ENCODE measurements at places on chromosomes 13 and 19. TPM values are rescaled to one million over a fixed set of nuclear protein-coding genes. Genes with fewer than 3 reads are reported as not detected.

DNA sequence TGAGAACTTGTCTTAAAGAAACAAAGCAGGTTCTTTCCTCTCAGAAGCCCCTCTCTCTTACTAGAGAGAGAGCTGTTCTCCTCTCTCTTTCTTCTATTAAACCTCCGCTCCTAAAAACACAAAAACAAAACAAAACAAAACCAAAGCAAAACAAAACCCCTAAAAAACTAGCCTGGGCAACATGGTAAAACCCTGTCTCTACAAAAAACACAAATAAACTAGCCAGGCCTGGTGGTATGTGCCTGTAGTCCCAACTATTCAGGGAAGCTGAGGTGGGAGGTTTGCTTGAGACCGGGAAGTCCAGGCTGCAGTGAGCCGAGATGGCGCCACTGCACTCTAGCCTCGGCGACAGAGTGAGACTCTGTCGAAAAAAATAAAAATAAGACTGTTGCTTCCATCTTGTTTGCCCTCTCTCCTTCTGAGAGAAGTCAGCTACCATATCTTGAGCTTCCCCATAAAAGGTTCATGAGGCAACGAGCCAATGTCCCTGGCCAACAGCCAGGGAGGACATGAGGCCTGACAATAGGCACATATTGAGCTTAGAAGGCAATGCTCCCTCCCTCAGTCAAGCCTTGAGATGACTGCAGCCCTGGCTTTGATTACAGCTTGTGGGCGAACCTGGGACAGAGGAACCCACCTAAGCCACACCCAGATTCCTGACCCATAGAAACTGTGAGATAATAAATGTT, 17.5 kb upstream of the FLT3 start:
- no peak for DNase-seq

- DNase-seq, result no peak
Measured at GRCh38 chr13:91664039-91664438, 265.6 kb downstream of the GPC5 start.

Gene IL4I1
- polyA plus RNA-seq, result not detected

DNA sequence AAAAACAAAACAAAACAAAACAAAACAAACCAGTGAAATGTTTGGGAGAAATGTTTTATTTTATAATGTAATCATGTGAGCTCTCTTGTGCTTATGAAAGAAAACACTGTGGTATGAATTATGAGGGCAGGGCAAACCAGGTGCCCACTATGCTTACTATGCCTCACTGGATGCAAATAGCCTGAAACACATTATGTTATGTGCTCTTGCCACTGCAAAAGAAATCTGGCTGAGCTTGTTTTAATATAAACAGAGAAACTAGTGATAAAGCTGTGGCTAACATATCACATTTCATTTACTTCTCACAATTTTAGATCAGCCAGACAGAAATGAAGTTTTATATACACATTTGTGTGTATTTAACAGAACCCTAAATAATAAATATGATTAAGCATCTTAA, 8.7 kb upstream of the NBEA start:
- no peak for DNase-seq

Gene CASP14
- not detected for polyA plus RNA-seq

GRCh38 chr19:17227798-17228367, 1.9 kb downstream of the OCEL1 start:
- DNase-seq, result no peak

GRCh38 chr13:94312511-94313216, 166.8 kb downstream of the DCT start:
- DNase-seq, result no peak

Measured in naive B cell (primary cell).